ENCODE measurements at places on chromosomes 6 and 20. TPM values are rescaled to one million over a fixed set of nuclear protein-coding genes. Genes with fewer than 3 reads are reported as not detected.

Gene ZSCAN16
- 2.5 TPM for total RNA-seq

Gene PFDN6
- total RNA-seq = 41.7 TPM

Gene C20orf141
- total RNA-seq = not detected

Gene PROKR2
- total RNA-seq = not detected

Gene ADGRF4
- total RNA-seq = not detected

Gene SEL1L2
- not detected for total RNA-seq

Gene DEF6
- total RNA-seq = 2.5 TPM

Gene PABPC1L
- total RNA-seq = 4.7 TPM

Gene PPP1R18
- 31.9 TPM for total RNA-seq

Gene LAMA4
- total RNA-seq = 29.7 TPM

Gene FAM209B
- total RNA-seq = not detected

Gene TBX18
- 1.3 TPM for total RNA-seq

Gene GJA10
- not detected for total RNA-seq

Gene STMND1
- not detected for total RNA-seq

Gene HS3ST5
- total RNA-seq = not detected

Gene TSPO2
- not detected for total RNA-seq

Gene GPX5
- total RNA-seq = not detected

Gene CTSA
- 30.3 TPM for total RNA-seq

Gene PRKN
- 0.28 TPM for total RNA-seq

Gene CRISP3
- not detected for total RNA-seq

Gene B3GAT2
- not detected for total RNA-seq

Gene REM1
- not detected for total RNA-seq

Gene NR2E1
- total RNA-seq = not detected

Data from IMR-90 (cell line).